Activated gamma-delta T cell (primary cell): ENCODE measurements at places on chromosomes 11 and 22.

DNA sequence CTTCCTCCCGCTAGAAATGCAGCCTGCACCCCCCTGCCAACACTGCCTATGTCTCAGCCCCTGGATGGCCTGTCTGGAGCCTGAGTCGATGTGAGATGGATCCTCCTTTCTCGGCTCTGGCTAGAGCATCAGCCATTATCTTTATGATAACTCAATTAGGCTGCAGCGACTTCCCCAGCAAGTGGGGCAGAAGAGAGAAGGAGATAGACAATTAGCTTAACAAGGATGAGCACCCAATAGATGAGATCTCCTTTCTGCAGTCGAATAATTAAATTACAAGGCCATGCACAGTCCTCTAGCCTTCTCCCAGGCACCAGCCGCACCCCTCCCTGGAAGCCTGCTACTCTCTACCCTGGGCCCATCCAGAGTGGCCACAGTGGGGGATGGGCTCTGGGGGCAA lies 179.3 kb downstream of the CEP164 start:
- no peak for DNase-seq

DNA sequence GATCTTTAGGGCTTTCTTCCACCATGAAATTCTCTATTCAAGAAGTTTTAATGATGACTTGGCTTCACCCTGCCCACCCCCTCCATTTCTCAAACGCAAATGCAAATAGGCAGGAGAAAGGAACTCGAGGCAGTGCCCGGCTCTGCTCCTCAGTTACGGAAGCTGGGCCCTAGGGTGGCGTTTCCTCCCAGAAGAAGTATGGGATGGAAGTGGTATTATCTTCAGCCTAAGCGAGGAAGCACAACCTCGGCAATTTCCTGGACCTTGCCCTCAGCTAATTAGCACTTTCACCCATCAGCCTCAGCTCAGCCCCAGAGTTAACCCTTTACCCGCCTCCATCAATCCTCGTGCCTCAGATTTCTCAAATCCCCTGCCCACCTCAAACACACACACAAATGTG lies 58.2 kb upstream of the LRRC55 start:
- DNase-seq, result no peak

- no peak for DNase-seq
These were observed 151.6 kb upstream of the NAV2 start for GRCh38 chr11:19561011-19561410.

- no peak for DNase-seq
These were observed 103.9 kb downstream of the GGTLC2 start for GRCh38 chr22:22748297-22748743.

DNA sequence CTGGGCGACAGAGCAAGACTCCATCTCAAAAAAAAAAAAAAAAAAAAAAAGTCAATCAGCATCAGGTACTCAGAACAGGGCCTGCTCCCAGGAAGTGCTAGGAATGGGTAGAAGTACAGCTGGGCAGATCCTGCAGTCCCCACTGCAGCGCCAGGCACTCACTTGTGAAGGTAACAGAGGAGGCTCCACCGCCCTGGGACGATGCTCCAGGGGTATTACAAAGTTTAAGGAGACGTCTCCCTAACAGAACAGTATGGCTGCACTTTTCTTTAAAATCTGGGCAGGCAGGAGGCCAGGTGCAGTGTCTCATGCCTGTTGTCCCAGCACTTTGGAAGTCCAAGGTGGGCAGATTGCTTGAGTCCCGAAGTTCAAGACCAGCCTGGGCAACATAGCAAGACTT lies 1449.0 kb downstream of the BRD1 start:
- no peak for DNase-seq

DNA sequence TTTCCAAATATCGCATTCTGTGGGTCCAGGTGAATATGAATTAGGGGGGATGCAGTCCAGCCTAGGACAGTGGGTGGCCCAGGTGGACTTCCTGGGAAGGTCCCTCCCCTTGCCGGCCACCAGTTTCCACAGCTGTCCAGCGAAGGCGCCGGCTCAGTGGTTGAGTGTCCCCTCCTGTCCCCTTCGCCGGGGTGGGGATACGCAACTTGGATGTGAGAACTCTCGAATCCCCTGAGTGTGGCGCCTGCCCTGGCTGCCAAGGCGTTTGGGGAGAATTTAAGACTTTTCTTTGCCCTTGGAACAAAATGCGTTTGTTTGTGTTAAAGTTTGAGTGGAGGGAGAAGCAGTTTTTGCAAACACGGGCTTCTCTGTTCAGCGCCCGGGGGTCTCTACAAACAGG lies 123.7 kb downstream of the KCNQ1OT1 start:
- no peak for DNase-seq

GRCh38 chr11:110294509-110294908 lies 1.9 kb downstream of the RDX start:
- no peak for DNase-seq

GRCh38 chr22:41043722-41044121 lies 48.7 kb upstream of the EP300 start:
- no peak for DNase-seq

DNA sequence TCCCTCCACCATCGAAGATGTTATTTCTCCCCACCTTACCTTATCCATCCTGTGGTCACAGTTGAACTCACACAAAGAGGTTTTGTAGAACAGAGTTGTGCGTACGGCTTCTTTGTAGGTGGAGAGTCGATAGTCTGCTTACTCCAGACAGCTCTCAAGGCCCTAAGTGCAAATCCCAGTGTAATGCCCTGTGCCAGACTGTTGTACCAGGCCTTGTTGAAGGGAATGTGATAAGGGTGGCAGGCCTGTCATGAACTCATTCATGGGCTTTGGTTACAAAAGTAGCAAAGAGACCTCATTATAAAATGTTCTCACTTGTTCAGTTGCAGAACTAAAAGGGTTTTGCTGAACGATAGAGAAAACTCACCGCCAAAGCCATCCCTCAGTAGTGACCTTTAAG lies 288.7 kb upstream of the CADM1 start:
- DNase-seq, result no peak

DNA sequence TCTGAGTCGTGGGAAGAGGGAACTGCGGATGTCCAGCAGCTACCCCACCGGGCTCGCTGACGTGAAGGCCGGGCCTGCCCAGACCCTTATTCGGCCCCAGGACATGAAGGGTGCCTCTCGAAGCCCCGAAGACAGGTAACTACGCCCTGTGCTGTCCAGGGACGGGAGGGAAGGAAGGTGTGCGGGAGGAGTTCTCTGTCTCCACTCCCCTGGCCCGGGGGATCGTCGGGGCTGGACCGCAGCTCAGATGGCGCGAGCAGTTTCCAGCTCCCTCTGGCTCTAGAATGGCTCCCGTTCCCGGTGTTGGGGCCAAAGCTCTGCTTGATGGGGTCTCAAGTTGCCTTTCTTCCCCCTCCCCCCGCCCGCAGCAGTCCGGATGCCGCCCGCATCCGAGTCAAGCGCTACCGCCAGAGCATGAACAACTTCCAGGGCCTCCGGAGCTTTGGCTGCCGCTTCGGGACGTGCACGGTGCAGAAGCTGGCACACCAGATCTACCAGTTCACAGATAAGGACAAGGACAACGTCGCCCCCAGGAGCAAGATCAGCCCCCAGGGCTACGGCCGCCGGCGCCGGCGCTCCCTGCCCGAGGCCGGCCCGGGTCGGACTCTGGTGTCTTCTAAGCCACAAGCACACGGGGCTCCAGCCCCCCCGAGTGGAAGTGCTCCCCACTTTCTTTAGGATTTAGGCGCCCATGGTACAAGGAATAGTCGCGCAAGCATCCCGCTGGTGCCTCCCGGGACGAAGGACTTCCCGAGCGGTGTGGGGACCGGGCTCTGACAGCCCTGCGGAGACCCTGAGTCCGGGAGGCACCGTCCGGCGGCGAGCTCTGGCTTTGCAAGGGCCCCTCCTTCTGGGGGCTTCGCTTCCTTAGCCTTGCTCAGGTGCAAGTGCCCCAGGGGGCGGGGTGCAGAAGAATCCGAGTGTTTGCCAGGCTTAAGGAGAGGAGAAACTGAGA lies 1.4 kb downstream of the ADM start:
- DNase-seq, result peak; percentile 12

GRCh38 chr11:74142624-74143023 lies 28.2 kb downstream of the C2CD3 start:
- DNase-seq, result no peak

DNA sequence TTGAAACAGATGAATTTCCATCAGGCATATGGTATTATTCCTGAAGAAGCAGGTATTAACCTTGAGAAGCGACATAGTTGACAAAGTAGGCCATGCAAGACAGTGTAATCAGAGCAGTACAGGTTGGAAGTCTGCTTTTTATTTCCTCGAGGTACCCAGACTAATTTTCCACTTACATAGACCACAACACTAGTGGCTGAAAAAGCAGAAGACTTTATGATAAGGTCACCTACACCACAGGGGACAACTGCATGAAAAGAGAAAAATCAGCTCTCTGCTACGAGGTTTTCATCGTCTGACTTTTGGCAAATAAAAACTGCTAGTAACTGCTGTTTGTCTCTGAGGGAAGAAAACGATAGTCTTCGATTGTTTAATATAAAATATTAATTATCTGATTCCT lies 77.5 kb downstream of the CNTN5 start:
- no peak for DNase-seq

DNA sequence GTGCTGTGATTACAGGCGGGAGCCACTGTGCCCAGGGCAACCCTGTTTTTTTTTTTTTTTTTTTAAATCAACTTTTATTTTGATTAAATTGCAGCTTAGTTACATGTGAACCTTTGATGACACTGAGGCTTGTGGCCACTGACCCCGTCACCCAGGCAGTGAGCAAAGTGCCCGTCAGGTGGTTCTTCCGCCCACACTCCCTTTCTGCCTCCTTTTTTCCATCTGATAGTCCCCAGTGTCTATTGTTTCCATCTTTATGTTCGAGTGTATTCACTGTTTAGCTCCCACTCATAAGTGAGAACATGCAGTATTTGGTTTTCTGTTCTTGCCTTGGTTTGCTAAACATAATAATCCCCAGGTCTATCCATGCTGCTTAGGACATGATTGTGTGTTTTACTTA lies 110.9 kb upstream of the GRK3 start:
- no peak for DNase-seq

- no peak for DNase-seq
These were observed 13.7 kb downstream of the ETS1 start for GRCh38 chr11:128573638-128574037.

DNA sequence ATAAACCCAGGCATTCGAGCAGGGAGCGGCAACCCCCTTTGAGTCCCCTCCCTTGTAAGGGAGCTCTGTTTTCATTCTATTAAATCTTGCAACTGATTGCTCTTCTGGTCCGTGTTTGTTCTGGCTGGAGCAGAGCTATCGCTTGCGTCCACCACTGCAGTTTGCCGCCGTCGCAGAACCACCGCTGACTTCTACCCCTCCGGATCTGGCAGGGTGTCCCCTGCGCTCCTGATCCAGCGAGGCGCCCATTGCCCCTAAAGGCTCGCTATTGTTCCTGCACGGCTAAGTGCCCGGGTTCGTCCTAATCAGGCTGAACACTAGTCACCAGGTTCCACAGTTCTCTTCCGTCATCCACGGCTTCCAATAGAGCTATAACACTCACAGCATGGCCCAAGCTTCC lies 10.4 kb upstream of the MS4A7 start:
- no peak for DNase-seq

- DNase-seq, result no peak
These were observed 41.1 kb downstream of the DIXDC1 start for GRCh38 chr11:111978028-111978771.

- DNase-seq, result no peak
These were observed 35.7 kb upstream of the ARFGAP3 start for GRCh38 chr22:42892571-42893316.

GRCh38 chr11:116421529-116422185 lies 351.1 kb downstream of the BUD13 start:
- no peak for DNase-seq

GRCh38 chr11:113494021-113494420 lies 18.8 kb upstream of the DRD2 start:
- no peak for DNase-seq

DNA sequence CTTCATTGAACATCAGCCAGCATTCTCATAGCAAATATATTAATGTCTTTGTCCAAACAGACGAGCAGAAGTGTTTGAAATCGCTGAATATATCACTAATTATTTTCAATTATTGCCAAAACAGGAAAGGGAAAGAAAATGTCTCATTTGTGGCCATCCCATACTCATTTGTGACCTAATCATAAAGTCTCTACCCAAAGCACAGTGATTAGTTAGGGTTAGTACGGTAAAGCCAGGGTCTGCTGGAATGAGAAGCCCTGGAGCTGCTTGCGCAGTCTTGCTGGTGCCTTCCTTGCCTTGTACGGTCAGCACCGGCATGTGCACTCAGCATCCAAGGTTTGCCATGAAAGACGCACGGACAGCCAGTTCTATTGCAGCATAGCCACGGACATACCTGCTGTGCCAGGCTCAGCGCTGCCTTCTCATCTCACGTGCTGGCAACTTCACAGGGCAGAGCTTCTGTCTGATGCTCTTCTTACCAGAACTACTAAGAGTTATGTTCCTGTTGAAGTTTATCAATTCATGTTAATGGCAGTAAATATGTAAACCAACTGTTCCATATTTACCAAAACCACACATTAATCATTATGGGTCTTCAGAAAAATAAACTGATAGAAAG lies 74.7 kb upstream of the POU2AF2 start:
- DNase-seq, result no peak

DNA sequence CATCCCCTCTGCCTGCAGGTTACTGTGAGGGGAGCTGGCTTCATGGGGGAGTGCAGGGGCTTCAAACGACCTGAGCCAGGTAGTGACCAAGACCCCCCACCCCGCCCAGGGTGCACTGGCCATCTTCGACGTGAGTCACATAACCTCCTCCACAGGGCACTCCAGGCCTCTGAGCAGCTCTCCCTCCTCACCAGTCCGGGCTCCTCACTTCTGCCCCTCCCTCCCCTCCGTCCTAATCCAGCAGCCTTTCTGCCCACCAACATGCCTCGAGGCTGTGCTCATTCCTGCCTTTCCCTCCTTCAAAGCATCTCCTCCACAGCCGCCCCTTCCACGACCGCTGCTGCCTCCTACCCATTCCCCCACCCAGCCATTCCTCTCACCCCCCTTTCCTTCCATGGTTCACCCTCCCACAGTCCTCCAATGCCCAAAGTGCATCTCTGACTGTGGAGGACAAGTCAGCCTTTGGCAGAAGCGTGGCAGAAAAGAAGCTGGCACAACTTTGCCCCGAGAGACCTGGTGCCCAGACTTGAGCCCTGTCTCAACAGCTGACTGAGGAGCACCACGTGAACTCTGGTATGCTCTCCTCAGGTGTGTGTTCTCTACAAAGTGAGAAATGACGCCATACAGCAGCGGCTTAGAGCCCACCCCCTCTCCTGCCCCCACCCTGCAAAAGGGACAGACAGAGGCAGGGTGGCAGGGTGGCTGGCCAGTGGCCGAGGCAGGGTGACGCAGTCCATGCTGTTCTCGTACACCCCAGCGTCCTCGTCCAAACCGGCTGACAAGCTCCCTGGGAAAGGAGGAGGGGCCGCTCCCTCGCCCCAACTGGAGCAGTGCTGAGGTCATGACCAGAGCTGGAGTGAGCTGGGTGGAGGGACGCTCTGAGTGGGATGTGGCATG lies 30.4 kb downstream of the OPCML start:
- no peak for DNase-seq
